ENCODE measurements at places on chromosomes 4 and X.

- DNase-seq = no peak
Observed at GRCh38 chr4:169258141-169258540, 12.6 kb downstream of the SH3RF1 start.

GRCh38 chrX:31934842-31935370 is 863.1 kb upstream of the FTHL17 start:
- no peak for DNase-seq

- no peak for DNase-seq
Observed at GRCh38 chrX:131704136-131704695, 160.3 kb downstream of the OR13H1 start.

DNA sequence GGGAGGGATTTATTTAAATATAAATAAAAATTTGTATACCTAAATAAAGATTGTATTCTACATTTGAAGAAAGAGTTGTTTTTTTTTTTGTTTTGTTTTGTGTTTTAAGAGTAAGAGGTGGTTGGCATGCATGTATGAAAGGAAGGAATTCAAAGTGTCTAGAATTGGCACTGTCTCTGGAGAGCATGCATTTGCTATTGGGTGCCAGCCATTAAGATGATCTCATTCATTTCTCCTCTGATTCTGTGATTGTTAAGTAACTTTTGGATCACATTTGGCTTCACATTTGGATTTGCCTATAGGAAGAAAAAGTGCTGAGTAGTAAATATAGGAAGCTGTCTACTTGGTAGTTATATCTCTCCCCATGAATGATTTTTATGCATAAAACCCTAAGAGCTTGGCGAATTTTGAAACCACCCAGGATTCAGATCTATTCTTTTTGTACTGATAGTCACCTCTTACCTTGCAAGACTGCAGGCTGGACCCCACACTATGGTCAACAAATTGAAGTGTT is 7.8 kb upstream of the BOD1L1 start:
- no peak for DNase-seq

DNA sequence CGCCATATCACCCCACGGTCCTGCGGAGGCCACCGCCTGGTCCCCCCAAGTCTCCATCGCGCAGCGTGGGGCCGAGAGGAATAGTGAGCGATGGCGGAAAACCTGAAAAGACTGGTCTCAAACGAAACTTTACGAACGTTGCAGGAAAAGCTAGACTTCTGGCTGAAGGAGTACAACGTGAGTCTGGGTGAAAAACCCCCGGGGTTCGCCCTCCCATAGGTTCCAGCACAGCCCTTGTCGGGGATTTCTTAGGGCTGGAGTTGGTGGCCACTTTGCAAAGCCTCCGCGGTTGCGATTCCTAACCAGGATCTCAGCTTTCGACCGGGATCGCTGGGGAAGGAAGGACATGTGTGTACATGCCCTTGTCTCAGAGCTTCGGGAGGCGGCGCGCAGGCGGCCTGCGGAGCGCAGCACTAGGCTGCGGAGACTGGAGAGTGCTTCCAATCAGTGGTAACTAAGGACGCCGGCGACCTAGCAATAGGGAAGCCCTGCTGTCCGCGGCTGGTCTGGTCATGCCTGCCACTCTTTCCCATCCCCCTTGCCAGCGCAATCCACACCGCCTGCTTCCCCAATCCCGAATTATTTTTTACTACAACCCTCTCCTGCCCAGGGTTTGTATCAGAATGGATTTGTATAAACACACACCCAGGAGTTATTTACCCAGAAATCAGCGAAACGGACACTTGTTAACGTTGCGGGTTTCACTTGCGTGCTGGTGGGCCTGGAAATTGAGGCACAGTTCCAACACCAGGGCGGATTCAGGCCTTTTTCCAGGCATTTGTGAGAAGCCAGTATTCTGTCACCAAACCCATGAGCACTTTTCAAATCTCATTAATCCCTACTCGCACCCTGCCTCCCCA is 741 bp downstream of the SPATA18 start:
- peak; percentile 85 for DNase-seq

GRCh38 chrX:149568701-149569296 is 18.5 kb downstream of the MAGEA9B start:
- DNase-seq = no peak

- DNase-seq = no peak
Observed at GRCh38 chr4:25951390-25951952, 37.5 kb downstream of the SMIM20 start.

GRCh38 chr4:38015886-38016515 is 55.8 kb downstream of the PTTG2 start:
- DNase-seq = no peak

GRCh38 chr4:102623622-102624021 is 122.5 kb downstream of the NFKB1 start:
- peak; percentile 53 for DNase-seq

DNA sequence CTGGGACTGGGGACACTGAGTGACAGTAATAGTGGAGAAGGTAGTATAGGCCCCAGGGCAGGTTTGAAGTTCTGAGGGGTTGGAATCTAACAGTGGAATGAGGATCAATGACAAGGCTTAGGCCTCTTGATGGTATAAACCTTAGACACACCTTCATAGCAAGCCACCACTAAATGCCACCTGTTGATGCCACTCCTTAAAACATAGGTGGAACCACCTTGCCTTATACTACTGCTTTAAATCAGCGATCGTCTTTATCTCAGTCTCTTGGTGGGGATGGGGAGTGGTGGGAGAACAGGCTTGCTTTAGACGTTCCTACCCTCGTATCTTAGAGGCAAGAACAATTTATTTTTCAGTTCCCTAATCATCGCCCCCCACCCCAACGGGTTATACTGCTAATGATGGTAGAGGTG is 1.2 kb downstream of the RAB33B start:
- no peak for DNase-seq

DNA sequence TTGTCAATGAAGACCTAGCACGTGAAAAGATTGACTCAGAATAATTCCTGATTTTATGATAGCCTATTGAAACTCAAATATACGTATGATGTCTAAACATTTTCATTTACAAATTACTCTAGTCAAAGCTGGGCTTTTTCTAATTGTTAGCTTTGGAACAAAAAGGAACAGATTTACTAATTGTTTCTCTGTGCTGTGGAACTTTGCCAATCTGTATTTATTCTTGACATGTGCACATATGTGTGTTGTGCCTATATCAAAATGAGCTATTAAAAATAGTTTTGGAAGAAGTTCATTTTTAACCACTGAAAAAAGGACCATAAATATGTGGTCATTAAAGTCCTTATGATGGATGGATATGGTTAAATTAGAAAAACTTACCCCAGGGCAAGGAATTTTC is 85.4 kb upstream of the PACRGL start:
- no peak for DNase-seq

GRCh38 chrX:429266-429825 is 42.6 kb upstream of the PPP2R3B start:
- DNase-seq = no peak

- DNase-seq = no peak
Observed at GRCh38 chrX:22433292-22434070, 160.8 kb downstream of the CBLL2 start.

DNA sequence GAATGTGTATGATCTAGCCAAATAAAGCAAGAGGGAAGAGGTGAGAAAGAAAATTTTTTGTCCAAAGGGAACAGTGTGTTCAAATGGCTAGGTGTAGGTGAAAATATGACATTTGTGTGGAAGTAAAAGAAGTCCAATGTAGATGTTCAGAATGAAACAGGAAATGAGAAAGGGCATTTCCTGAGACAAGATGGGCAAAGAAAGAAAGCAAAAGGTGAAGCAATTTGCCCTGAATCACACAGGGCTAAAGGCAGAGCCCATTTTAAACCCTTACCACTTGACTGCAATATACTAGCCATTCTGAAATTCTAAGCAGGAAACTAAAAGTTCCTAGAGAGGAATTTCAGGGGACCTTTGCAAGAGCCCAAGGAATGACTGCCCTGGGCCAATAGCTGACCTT is 36.0 kb downstream of the CLOCK start:
- no peak for DNase-seq

DNA sequence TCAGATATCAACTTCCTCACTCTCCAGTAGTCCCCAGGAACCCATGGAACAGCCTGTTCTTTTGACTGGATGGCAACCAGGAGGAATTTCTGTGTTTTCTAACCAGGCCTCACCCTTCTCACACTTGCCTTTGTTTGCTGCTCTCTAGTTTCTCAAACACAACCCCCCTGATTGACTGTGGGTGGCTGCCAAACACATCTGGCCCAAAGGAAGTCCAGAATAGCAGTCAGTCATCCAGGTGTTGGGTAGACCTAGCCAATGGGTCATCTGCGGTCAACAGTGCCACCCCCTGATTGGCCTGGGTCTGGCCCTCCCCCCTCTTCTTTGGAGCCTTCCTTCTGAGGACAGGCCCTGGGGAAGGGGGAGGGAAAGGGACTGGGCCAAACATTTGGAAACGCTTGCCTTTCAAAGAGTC is 53.7 kb downstream of the MSX1 start:
- peak; percentile 56 for DNase-seq

DNA sequence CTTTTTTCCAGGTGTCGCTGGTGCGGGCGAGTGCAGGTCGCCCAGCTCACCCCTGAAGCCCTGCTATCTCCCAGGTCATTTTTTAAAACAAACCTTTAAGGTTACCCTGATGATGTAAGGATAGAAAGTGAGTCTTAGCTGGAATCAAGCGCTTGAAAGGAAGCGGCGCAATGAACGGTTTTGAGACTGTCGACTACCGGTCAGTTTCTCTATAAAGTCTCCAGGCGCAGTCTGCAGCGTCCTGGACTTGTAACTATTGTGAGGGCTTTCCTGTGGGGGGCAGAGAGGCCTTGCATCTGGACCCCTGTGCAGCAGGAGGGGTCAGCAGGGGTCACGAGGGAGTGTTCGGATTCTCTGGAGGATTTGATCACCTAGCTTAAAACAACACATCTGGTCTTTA is 1.6 kb downstream of the KIT start:
- peak; percentile 39 for DNase-seq

- DNase-seq = no peak
Observed at GRCh38 chr4:100588076-100588475, 70.3 kb upstream of the EMCN start.

GRCh38 chrX:46559062-46559461 is 13.8 kb upstream of the ZNF674 start:
- DNase-seq = no peak

DNA sequence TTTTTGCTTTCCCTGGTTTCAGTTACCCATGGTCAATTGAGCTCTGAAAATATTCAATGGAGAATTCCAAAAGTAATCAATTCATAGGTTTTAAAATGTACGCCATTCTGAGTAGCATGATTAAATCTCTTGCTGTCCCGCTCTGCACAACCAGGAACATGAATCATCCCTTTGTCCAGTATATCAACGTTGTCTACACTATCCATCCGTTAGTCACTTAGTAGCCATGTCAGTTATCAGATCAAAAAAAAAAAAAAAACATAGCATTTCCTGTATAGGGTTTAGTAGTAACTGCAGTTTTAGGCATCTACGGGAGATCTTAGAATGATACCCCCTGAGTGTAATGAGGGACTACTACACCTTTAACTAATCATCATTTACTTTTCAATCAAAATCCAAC is 15.1 kb downstream of the LAMP2 start:
- DNase-seq = no peak

DNA sequence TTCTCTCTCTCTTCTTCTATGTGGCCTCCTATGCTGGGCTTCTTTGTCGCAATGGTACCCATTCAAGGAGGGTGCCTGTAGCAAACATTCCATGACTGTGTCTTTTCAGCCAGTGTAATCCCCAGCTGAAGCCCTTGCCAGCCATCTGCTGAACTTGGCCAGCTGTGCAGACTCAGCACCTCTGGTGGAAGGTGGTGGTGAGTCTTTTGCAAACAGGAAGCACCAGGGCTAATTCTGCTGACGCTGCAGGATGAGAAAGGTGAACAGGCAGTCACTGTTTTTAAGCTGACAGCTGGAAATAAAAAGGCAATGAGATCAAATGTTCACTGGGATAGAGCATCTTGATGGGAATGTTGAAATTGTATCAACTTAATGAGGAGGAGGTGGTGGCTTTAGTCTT is 298.7 kb upstream of the CLNK start:
- DNase-seq = peak; percentile 42

GRCh38 chrX:49237060-49237459 is 1.8 kb downstream of the CCDC22 start:
- no peak for DNase-seq

- no peak for DNase-seq
Observed at GRCh38 chr4:105797225-105797624, 88.6 kb downstream of the GSTCD start.

DNA sequence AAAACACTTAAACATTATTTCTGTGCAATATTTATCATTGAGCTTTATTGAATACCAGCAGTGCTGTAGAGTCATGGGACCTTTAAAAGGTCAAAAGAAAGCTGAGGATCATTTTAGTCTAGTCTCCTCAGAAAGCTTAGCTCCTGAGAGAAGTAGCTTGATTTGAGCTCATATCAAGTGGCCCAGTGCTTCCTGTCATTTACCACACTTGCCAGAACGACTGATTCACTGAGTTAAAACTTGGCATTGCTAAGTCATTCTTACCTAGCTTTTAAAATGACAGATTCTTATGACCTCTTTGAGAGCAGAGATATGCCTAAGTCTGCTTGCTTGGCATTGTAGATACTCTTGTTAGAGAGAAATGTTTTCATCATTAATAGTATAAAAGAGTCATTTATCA is 15.2 kb downstream of the SEPTIN11 start:
- no peak for DNase-seq

DNA sequence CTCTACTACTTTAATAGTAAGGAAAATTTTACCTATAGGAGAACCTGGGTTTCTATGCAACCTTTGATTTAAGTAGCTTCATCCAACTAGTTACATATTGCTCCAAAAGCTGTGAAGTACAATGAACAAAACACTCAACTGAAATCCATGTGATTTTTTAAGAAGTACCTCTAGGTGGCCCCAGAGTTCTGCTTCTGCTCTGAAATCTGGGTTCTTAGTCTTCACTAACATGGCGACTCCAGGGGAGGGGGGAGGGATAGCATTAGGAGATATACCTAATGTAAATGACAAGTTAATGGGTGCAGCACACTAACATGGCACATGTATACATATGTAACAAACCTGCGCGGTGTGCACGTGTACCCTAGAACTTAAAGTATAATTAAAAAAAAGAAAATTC is 73.4 kb upstream of the MAGEB2 start:
- no peak for DNase-seq

DNA sequence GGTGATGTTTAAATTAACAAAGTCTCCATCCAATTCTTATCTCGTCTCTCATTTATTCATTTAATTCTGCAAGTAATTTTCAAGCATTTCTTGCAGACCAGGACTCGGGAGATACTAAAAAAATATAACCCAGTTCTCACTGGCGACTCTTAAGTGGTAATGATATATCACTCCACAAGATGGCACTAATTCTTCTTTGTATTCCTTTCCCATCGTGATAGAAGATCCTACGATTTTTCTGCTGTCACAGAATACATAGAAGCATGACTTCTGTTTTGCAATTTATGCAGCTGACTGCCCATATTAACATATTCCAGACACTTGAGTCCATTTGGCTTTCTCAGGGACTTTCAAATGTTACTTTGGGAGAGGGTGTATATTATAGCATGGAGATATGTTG is 64.0 kb upstream of the FGF13 start:
- no peak for DNase-seq

Measured in left hindlimb (tissue), 1 donor.